ENCODE measurements at places on chromosomes 2 and 18.
A peak's percentile ranks its signal among the peaks of the same experiment; 100 is the strongest.

- DNase-seq, result no peak
These were observed 10.3 kb upstream of the AGXT start for GRCh38 chr2:240858321-240858720.

GRCh38 chr18:57422313-57422872 is 12.8 kb upstream of the ONECUT2 start:
- DNase-seq, result no peak

GRCh38 chr2:20576598-20577115 is 74.2 kb downstream of the HS1BP3 start:
- DNase-seq, result peak; percentile 17

DNA sequence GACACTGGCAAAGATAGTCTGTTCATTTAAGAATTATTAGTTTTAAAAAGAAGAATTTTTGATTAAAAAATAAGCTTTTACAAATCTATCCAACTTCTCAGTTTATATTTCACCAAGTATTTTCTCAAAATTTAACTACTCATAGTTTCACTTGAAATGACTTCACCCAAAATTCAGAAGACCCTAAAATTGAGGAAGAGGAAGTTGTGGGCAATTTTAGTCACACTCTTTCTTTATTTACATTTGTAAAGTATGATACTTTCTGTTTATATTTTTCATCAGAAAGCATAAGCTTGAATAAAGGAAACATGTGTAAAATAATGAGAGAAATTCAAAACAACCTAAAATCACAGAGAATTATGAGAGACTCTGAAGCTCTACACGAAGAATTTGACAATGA is 278.8 kb upstream of the MEIS1 start:
- no peak for DNase-seq

- DNase-seq, result no peak
These were observed 48.7 kb upstream of the FZD7 start for GRCh38 chr2:201984800-201985525.

GRCh38 chr2:95343429-95344214 is 46.5 kb downstream of the KCNIP3 start:
- no peak for DNase-seq

- DNase-seq, result peak; percentile 17
These were observed 161.6 kb upstream of the TRIB2 start for GRCh38 chr2:12555012-12555645.

GRCh38 chr2:127584047-127584446 is 48.6 kb downstream of the MYO7B start:
- DNase-seq, result no peak

- no peak for DNase-seq
These were observed 819 bp upstream of the NCOA1 start for GRCh38 chr2:24490181-24490689.

DNA sequence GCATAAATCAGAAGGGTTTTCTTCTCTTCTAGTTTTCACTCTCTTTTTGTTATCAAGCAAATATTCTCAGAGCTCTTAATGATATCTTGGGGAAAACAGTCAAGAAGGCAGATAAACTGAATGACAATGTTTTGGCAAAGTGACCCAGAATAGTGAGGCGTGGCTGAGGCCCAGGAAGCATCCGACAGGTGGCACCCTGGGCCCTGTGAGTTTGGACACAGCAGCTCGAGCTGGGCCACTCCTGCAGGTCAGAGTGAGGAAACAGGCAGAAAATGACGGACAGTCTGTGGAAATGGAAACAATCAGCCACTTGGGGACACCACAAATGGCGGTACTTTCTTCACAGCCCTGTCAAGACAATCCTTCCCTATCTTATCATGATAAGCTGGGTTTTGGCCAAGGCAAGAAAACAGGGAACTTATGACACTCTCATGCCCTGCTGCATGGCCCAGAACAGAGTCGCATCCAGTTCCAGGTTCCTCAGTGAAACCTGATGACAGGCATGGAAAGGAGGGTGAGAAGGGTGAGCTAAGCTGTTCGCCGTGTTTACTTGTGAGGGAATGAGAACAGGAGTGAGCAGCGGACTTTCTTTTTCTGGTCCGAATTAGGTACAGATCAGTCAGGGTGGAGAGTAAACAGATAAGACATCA is 32.1 kb downstream of the MRPL44 start:
- no peak for DNase-seq

DNA sequence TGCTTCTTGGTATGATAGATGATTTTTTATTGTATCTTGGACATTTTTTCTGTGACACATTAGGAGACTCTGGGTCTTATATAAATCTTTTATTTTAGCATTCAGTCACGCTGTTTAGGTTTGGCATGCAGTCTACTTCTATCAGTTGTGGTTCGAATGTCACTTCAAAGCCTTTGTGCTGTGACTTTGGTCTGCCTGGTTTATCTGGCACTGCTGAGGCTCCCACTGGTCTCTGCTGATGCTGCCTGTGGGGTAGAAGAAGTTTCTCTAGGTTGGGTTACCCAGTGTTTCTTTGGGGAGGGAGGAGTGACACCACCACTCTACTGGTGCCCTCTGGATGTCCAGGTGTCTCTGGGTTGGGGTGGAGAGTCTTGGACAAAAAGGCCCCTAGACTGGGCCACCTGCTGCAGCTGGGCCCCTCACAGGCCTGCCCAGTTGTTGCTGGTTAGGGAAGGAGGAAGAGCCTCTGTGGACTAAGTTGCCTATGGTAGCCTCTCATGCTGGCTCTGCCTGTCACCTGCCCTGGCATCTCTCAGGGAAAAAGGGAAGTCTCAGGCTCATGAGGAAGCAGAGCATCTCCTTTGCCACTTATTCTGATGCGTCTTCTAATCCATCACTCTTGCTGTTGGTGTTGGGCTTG is 115.4 kb upstream of the HS6ST1 start:
- DNase-seq, result no peak

- no peak for DNase-seq
These were observed 45.5 kb upstream of the MSH2 start for GRCh38 chr2:47357483-47357882.

DNA sequence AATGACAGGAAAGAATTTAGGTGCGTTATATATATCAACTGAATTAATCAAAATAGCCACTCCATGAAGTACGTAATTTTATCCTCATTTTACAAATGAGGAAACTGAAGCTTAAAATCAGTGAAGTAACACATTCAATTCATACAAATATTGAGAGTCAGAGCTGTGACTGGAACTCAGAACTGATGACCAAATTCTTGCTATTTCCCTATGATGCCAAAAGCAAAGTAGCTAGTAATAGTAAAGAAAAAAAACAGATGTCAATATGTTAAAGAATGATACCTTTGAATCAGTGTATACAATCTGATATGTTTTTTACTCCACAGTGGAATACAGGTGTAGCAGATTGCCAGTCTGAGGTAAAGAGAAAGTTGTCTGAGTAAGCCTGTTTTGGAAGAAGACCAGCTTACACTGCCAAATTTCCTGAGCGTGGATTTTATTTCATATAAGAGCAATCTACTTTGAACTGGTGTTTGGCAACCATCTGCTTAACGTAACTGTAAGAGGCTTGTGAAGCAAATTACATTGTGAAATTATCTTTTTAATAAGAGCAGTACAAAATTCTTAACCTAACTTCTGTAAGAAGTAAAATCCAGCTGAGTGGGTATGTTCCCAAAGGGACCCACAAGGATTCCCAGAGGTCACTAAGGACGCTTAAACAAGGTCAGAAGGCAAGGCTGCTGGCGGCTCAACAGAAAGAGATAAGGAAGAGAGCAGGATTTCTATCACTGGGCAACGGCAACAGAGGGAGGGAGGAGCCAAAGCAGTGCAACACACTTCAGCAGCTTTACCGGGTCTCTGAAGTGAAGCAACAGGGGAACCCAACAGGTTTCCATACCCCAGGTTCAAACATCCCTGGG is 85.6 kb downstream of the IKZF2 start:
- DNase-seq, result no peak

GRCh38 chr2:211251016-211251415 is 694.6 kb downstream of the CPS1 start:
- DNase-seq, result no peak

DNA sequence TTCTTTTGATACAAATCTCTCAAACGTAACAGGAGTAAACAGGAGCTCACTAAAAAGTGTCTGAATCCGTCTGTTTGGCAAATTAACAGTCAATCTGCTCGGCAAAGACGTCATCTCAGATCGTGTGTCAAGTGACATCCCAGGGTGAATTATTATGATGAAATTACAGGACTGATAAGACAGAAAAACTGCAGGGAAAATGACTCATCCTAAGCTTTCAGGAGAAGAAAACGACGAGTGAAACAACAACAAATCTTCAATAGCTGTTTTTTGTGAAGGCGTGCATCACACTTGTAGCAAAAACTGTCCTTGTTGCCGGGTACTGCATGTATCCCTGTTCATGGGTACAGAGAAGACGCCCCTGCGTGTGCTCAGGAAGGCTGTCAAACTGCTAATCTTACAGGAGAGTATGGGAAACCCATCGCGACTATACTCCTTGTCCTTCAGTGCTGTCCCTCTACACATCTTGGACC is 24.9 kb downstream of the EPB41L3 start:
- no peak for DNase-seq

DNA sequence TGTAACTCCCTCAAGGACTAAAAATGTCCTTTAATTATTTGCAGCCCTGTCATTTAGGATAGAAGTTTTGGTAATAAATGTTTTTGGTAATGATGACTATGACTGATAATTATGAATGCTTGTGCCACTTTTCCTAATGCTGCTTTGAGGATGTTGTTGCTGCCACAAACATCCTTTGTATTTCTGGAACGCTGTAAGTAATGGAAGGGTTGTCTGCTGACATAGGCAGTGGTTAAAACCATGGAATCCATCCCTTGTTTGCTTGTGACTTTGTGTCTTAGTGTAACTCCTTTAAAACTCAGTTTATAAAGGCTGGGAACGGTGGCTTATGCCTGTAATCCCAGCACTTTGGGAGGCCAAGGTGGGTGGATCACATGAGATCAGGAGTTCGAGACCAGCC is 19.8 kb upstream of the LPIN2 start:
- DNase-seq, result no peak

- no peak for DNase-seq
These were observed 38.4 kb downstream of the SPC25 start for GRCh38 chr2:168851674-168852320.

DNA sequence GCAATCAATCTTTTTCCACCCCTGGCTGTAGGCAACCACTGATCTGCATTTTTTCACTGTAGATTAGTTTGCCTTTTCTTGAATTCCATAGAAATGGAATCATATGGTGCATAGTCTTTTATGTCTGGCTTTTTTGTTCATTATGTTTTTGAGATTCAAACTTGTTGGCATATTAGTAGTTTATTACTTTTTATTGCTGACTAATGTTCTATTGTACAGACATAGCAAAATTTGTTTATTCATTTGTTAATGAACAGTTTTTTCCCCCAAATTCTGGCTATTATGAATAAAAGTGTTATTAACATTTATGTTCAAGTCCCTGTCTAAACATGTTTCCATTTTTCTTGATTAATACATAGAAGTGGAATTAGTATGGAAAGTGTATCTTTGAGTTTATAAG is 21.4 kb upstream of the WDSUB1 start:
- DNase-seq, result no peak

DNA sequence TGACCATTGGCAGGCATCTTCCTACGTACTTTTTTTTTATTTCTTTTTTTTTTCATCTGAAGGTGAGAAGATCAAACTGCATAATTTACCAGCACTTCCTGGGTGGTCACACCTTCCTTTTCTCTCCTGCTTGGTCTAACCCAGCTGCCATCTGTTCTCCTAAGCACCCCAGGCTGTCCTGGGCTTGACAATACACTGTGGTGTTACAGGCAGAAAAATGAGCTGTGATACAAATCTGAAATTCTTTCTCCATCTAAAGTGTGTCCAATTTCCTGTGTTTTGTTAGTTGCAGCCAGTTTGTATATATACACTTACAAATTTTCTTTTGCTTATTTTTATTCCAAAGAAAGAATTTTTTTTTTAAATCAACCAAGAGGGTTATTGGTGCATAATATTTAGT is 786.0 kb upstream of the ZEB2 start:
- DNase-seq, result no peak

DNA sequence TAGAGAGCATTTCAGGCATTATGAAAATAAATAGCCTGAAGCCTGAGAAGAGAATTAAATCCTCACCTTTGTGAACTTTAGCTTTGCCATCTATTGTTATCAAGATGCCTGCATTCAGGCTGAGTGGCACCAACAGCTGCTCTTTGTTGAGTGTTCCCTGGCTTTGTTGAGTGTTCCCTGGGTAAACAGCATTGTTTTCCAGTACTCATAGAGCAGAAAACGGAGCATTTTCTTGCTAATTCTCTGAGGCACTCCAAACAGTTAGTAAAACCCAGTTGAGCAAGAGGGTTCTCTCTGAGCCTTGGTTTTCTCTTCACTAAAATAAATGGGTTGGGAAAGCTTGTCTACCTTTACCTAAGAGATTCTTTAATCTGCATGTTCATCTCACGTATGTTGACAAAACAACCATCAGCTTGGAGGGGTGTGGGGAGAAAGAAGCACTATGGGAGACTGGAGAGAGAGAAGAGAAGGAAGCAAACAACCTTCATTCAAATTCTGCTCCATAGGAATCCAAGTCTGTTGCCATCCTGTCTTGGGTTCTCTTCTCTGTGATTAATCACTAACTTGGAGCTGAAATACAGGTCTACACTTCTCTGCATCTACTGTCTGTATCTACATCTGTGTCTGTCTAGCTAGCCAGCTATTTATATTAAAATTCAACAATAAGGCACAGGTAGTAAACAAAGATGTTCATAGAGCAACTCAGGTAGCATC is 567.0 kb upstream of the SOX11 start:
- no peak for DNase-seq

DNA sequence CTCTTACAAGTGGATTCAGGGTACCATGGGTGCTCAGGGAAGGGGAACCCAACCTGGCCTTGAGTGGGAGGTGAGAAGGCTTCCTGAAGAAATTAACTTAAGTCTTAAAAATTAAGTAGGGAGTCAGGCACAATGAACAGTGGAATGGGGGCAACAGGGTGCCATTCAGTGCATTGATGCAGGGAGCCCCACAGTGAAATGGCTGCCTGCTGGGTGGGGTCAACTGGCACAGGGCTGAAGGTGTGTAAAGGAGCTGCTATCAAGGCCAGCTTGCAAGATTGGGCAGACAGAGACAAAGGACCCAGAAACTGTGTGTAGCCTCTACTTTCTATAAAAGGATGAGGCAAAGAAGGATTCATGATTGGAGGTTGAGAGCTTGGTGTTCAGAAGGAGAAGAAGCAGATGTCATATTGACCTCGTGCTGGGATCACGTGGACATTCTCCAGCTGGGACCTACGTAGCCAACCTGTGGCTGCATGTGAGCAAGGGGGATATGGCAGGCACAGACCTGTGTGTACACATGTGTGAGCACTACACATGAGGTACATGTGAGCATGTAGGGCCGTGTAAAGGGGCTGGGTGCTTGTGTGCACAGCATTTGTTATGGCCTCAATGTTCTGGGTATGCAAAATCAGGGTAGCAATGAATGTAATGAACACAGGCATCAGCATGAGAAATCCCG is 209.5 kb upstream of the HAAO start:
- no peak for DNase-seq

DNA sequence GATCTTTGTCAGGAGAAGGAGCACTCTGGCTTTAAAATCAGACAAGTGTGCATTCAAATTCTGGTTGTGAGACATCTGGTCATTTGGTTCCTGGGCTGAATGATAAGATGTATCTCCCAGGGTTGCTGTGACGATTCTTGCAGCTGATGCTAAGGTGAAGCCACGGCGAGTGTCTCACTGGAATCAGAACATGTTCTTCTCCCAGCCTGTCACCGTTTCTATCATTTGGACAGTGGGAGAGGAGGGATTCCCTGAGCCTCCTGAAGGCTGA is 68.3 kb downstream of the NCK2 start:
- no peak for DNase-seq

GRCh38 chr2:37414470-37414949 is 70.1 kb downstream of the QPCT start:
- DNase-seq, result no peak

Measured in stimulated activated CD4-positive, alpha-beta T cell treated with anti-CD3 and anti-CD28 coated beads, TNF-alpha, amount 100 ng/mL, for 4 hours (primary cell).